ENCODE measurements at places on chromosomes 13 and 19.
A peak's percentile ranks its signal among the peaks of the same experiment; 100 is the strongest.

GRCh38 chr19:6476155-6476895 lies 5.3 kb downstream of the DENND1C start:
- DNase-seq, result peak; percentile 54

- no peak for DNase-seq
Observed at GRCh38 chr19:53365899-53366493, 491 bp downstream of the ZNF525 start.

DNA sequence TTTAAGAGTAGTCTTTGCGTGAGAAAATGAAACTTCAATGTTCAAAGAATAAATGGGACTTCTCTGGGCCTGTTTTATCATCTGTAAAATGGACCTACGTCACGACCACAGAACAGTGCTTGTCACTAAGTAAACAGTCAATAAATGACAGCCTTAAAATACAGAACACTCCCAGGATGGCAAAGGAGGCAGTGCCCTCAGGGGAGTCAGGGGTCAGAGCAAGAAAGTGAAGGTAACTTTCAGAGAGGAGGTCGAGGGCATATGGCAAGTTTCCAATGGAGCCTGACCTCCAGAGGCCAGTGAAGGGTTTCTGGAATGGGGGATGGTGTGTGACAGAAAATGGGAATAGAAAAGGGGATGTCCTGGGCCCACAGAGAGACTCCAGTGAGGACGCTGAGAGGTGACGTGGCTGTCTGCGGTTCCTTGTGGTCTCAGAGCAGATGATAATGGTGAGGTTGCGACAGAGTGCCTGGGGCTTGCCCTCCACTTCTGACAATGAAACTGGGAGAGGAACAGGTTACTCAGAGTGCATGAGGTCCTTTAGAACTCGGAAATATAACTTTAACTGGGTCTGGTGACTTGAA lies 91.8 kb downstream of the UBL3 start:
- no peak for DNase-seq

DNA sequence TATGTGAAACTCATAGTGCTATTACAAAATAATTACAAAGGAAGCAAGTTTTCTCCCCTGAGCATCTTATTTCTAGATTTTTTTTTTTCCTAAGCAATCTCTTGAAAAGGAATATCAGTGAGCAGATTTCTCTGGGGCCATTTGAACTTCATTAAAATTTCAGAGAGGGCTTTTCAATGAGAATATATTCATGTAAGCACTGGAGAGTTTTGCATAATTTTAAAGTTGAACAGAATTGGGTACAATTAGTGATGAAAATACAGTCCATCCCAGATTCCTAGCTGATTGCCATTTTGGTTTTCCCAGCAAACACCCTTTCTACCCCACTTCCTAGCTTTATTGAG lies 66.8 kb upstream of the RNF113B start:
- DNase-seq, result no peak

DNA sequence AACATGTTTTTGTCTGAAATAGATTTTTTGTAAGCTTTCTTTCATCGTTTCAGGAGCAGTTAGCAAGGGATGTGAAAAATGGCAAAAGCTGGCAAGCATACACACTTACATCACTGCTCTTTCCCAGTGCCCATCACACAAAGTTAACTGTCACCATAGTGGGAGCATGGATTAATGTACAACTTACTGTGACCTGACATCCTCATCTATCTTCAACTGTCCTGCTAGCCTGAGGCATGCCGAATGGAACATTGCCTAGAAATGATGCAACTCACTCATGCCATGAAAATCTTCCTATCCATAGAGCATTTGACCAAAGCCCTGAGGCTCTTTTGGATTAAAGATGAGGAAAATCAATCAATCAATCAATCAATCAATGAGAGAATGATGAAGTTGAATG lies 491.7 kb upstream of the SLC10A2 start:
- DNase-seq, result no peak

DNA sequence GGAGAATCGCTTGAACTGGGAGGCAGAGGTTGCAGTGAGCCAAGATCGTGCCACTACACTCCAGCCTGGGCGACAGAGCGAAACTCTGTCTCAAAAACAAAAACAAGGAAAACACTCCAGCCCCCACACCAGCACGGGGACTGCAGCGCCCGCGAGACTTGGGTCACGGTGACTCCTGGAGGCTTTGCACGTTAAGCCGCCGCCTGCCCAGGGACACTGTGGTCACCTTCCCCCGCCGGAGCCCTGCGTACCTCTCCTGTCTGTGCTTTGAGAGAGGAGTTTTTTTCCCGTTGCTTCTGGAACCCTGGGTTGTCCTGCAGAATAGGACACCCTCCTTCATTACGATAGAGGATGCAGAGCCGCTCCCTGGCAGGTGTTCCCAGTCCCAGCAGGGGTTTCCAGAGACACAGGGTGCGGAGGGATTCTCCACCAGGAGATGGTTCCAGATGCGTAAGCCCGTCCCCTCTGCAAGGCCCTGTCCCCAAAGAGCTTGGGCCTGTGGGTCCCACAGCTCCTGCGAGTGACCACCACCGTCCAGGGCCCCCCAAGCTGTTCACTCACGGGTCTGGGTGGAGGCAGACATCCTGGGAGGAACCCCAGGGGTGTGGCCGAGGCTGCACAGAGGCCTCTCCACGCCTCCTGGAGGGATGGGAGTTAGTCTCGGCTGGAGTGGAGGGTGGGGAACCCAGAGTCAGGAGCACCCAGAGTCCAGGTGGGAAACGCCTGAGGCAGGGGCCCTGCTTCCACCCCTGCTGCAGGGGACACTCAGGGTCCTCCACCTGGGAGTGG lies 42.8 kb upstream of the NDUFS7 start:
- no peak for DNase-seq

DNA sequence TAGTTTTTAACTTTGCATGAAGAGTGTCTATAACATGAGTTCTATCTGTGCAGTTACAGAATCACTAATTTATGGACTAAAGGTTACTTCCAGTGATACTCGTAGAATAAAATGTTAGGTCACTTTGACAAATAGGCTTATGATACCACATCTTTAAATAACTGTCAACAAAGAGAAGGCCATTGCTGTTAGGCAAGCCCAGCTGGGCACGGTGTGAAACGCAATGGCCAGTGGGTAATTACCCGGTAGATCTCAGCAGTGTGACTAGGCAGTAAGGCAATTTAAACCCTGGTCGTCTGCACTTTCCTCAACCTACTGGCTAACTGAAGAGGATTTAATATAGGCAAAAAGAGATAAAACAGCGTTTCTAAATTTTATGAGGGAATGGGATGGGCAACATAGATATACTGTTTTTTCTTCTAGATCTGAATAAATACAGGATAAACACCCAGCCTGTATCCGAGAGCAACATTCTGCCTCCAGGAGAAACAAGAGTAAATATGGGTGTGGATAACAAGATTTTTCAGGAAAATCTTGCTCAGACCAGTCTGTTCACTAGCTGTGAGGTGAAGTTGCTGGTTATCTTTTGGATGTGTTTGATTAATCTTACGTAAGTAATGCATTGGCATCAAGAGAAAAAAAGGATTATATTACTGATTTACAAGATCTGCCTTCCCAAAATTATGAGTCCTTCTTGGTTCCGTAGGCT lies 631.3 kb downstream of the EFNB2 start:
- no peak for DNase-seq

DNA sequence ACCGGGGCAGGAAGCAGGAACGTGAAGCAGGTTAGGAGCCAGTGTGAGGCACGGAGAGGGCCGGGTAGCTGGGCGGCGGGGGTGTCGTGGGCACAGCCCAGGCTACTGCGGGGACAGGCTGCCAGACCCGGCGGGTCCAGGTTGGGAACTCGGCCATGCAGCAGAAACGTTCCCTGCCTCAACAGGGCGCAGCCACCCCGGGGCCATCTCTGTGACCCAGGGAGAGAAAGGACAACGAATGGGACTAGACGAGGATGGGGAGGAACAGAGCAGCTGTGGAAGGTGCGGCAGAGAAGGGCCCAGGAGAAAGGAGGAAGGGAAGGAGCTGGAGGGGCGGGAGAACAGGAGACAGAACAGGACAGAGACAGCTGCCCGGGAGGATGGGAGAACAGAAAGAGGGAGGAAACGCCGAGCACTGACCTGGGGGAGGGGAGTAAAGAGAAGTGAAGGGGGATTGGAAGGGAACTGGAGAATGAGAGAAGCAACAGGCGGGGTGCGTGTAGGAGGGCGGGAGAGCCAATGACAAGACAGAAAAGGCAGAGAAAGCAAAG lies 12.9 kb upstream of the GARIN5A start:
- DNase-seq, result no peak

GRCh38 chr13:30796132-30796572 lies 60.8 kb downstream of the ALOX5AP start:
- DNase-seq, result no peak

- DNase-seq, result no peak
Observed at GRCh38 chr13:112648101-112648500, 41.7 kb upstream of the ATP11A start.

DNA sequence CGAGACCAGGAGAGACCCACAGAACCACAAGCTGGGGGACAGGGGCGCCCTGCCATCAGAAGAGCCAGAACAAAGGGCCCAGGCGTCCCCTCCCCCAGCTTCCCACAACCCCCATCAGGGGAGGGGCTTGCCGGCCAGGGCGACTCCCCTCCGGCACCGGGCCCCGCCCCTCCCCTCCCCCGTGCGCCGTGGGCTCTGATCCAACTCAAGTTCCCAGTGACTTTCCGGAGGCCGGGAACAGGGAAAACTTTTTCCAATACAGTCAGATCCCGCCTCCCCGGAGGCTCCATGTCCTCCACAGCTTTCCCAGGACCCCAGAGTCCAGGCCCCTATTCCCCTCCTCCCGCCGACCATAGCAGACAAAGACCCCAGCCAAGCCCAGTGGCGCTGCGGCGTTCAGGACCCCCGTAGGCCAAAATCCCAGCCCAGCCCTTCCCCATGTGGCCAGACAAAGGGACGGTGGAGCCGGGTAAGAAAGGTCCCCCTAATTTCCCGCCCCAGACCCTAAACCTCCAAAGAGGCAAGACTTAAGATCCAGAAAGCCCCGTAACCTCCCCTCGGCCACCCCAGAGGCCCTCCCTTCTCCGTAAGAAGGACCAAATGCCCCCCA lies 673 bp downstream of the TEAD2 start:
- DNase-seq, result peak; percentile 87

DNA sequence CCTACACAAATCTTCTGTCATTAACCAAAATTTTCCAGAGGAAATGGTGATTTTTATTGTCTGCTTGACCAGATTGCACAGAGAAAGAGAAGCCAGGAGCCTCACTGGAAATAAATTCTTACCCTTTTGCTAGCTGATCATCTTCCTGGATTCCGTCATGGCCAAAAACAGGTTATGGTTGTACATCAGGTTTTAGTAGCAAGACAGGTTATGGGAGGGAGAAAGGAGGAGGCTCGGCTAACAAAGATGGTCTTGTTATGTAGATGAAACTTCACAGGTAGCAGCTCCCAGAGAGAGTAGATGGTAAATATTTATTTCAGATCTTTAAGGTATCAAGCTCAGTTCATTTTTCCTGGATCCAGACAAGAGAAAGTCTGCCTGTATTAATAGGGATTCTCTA lies 19.7 kb upstream of the CEACAM3 start:
- no peak for DNase-seq

DNA sequence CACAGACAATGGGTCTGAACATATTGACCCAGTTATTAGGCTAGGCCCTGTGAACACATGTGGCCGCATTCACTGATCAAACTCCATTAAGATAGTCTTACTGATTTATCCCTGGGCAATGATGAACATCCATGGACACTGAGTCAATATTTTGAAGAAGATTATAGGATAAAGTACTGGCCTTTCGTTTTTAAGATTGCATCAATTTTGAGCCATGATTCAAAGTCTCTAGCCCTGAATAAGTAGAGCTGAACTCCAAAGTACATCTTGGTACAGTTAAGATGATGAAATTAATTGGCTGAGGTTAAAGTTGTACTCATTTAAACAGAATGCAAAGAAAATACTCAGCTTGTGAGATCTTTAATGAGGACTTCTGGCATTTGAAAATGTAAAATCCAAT lies 1581.9 kb downstream of the EFNB2 start:
- no peak for DNase-seq

DNA sequence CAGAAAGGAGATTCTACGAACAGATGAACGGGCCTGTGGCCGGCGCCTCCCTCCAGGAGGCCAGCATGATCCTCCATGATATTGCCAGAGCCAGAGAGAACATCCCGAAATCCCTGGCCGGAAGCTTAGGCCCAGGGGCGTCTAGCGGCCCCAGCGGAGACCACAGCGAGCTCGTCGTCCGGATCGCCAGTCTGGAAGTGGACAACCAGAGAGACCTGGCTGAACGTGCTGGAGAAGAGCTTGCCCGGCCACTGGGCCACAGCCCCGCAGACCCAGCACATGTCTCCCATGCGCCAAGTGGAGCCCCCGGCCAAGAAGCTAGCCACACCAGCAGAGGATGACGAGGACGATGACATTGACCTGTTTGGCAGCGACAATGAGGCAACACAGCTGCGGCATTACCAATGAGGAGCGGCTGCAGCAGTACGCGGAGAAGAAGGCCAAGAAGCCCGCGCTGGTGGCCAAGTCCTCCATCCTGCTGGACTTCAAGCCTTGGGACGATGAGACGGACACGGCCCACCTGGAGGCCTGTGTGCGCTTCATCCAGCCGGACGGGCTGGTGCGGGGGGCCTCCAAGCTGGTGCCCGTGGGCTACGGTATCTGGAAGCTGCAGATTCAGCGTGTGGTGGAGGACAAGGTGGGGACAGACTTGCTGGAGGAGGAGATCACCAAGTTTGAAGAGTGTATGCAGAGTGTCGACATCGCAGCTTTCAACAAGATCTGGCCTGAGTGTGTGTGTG lies 78.8 kb upstream of the FRY start:
- no peak for DNase-seq

- no peak for DNase-seq
Observed at GRCh38 chr13:29594710-29595379, 643 bp downstream of the SLC7A1 start.

- DNase-seq, result no peak
Observed at GRCh38 chr19:38640368-38640767, 7.1 kb upstream of the ACTN4 start.
